AG04450 (cell line): ENCODE measurements at places on chromosomes 4 and X. TPM values are rescaled to one million over a fixed set of nuclear protein-coding genes. Genes with fewer than 3 reads are reported as not detected.

Gene KDR
- polyA plus RNA-seq, result not detected in 2 replicates

Gene TMPRSS11B
- polyA plus RNA-seq, result not detected in 2 replicates

Gene AR
- polyA plus RNA-seq, result 11.6 and 13.1 TPM in 2 replicates

Gene NPY1R
- polyA plus RNA-seq, result not detected in 2 replicates

Gene S100P
- polyA plus RNA-seq, result 0.40 TPM in 1 of 2 replicates, not detected in the other

Gene BEX1
- 0.26 and 0.66 TPM in 2 replicates for polyA plus RNA-seq

Gene EBP
- polyA plus RNA-seq, result 19.8 and 23.8 TPM in 2 replicates

Gene RAI2
- polyA plus RNA-seq, result not detected in 2 replicates

Gene XAGE1B
- polyA plus RNA-seq, result not detected in 2 replicates

Gene NUDT11
- polyA plus RNA-seq, result 17.4 and 20.2 TPM in 2 replicates

Gene SYP
- polyA plus RNA-seq, result 0.07 and 0.15 TPM in 2 replicates

Gene SERTM2
- polyA plus RNA-seq, result 0.02 and 0.06 TPM in 2 replicates

Gene CPE
- polyA plus RNA-seq, result 8.0 and 11.8 TPM in 2 replicates
